Natural killer cell treated with Interleukin-12 subunit alpha and Interleukin-12 subunit beta and Interleukin-15 and Interleukin-18, amount 100 ng/mL, for 72 hours (primary cell): ENCODE measurements at places on chromosomes 11 and 22.

- DNase-seq, result no peak
These were observed 286.7 kb downstream of the MN1 start for GRCh38 chr22:27514601-27515523.

- DNase-seq, result no peak
These were observed 72.8 kb downstream of the SFI1 start for GRCh38 chr22:31569126-31569525.

- no peak for DNase-seq
These were observed 6.9 kb upstream of the GAL start for GRCh38 chr11:68677432-68677831.

DNA sequence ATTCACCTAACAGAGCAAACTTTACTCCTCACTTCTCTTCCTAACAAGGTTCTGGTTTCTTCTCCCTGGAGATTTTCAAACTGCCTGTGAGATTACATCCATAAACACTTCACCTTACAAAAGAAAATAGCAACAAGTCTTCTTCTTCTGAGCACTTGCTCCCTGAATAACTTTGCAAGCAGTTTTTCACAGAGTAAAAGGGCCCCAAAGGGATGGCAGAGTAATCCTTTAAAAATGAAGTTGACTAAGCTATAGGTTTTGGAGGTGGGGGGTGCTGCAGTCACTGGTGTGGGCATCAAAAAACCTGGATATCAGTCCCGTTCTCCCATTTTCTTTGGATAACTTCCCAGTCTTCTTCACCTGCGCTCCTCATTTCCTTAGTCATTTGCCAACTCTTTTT lies 484.9 kb downstream of the MIAT start:
- no peak for DNase-seq

DNA sequence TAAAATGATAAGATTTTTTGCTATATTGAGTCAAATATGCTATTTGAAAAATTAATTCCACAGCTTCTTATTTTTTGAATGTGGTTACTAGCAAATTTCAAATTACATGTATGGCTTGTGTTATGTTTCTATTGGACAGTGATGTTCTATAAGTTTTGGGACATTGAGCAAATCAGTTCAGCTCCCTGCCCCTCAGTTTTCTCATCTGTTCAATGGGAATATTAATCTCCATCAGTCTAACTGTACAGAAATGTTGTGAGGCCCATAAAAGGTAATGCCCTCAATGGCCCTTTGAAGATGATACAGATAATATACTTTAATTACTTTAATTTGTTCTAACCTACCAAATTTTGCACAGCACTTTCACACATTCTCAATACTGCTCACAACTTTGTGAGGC lies 15.2 kb downstream of the WT1 start:
- no peak for DNase-seq

GRCh38 chr22:30492144-30492543 lies 13.4 kb downstream of the SEC14L4 start:
- DNase-seq, result no peak

DNA sequence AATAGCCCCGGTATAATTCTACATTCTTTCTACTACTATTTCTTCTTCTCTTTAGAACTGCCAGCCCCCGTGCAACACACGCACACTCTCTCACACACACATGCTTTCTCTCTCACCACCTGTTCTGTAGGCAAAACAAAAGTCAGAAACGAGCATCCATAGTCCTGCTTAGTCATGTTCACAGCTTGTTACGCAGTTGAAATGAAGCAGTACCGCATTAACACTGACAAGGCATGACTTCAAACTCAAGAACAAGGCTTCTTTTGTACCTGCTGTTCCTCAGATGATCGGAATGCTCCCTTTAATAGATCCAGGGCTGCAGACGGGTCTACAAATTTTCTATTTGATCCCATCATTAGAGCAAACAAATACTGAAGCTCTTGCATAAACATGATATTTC lies 42.2 kb downstream of the USP28 start:
- no peak for DNase-seq

DNA sequence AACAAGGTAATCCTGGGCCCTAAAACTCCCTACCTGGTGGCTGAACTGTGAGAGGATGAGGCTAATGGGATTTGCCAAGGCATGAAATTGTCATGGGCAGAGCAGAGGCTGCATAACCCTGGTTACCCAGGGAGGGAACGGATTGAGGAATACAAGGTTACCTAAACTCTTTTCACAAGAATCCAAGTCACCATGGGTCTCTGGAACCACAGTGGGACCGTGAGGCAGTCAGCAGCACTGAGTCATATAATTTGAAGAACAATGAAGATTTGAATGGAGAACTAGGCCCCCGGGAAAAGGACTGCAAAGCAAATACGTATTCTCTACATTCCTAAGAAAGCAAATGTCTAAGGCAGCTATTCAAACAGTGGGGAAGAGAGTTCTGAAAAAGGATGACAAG lies 19.8 kb downstream of the CAT start:
- no peak for DNase-seq

GRCh38 chr11:14932447-14932846 lies 39.7 kb downstream of the CALCA start:
- no peak for DNase-seq

- no peak for DNase-seq
These were observed 101.7 kb upstream of the CSNK2A3 start for GRCh38 chr11:11454671-11455223.

DNA sequence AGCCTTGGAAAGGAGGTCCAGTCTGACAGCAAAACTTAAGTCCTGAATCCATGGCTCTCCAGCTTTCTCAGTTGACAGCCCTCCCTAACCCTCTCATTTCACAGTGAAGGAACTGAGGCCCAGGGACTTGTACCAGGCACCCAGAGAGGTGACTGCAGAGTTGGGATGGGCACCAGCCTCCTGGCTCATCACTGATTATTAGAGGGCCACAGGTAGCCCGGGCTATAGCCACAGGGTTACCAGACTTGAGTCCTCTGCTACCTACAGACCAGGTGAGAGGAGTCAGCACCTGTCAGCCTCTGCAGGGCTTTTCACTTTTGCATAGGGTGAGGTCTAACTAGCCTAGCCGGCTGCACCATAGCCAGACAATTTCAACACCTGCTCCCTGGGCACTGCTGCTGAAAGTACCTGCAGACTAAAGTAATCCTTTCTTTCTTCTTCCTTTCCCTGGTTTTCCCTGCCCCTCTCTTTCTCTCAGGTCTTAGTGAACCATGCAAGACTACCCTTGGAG lies 37.6 kb downstream of the SYT13 start:
- no peak for DNase-seq

- no peak for DNase-seq
These were observed 452.6 kb downstream of the LUZP2 start for GRCh38 chr11:24949406-24949805.
